Neural progenitor cell (in vitro differentiated cells): ENCODE measurements at places on chromosomes 3 and 15. TPM values are rescaled to one million over a fixed set of nuclear protein-coding genes. Genes with fewer than 3 reads are reported as not detected.

ARL14 gene
- total RNA-seq, result not detected in 2 replicates

PRR20G gene
- total RNA-seq, result not detected in 2 replicates

DNA sequence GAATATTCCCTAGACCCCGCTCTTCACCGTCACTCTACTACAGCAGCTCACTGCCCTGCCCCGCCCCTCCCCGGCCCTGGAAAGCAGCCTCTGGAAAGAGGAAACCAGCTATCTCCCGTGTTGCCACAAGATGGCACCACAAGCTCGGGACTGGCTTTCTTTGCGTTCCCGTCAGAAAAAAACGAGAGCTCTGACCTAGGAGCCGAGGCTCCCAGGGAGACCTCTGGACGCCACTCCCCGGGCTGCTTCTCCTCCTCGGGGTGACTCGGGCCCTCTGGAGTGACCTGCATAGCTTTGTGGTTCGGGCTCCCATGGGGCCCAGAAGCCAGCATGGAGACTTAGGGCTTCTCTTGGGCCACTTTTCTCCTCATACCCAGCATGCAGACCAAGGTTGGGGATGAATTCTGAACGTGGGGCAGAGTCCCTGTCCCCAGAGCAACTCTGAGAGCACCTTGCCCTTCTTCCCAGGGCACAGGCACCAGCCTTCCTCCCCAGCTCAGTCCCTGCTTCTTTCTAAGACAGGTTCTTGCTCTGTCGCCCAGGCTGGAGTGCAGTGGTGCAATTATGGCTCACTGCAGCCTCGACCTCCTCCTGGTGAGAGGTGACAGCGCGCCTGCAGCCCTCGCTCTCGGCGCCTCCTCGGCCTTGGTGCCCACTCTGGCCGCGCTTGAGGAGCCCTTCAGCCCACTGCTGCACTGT lies 19.0 kb downstream of the STOML1 start:
- peaks cover 2% of the 10 kb centered on the region for H3K4me1 ChIP-seq
- H3K36me3 ChIP-seq, result no peaks in the 10 kb centered on the region
- peak; percentile 92 for DNase-seq
- no peak overlapping the region for H3K4me3 ChIP-seq
- peaks cover 30% of the 10 kb centered on the region for H3K27me3 ChIP-seq
- H3K27ac ChIP-seq, result no peak overlapping the region

RTP1 gene
- total RNA-seq, result 0.43 TPM in 1 of 2 replicates, not detected in the other

DNA sequence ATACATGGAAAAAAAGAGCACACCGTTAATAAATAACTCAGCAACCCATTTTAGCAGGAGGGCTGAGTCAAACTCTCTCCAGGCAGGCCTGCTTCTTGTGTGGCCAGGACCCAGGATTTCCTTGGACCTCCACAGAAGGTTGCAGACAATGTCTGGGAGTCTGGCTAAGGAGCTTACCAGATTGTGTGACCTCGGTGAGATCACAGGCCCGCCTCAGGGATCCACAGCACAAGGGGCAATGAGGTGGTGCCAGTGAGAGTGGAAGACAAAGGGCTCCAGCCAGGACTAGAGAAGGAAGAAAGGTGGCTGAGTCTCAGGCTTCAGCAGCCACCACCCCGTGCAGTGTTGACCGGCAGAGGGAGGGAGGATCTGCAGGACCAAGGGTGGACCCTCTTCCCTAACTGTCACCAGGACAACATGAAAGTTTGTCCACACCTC lies 32.2 kb upstream of the SEC22A start:
- no peak overlapping the region for H3K27ac ChIP-seq
- H3K36me3 ChIP-seq, result no peaks in the 10 kb centered on the region
- peaks cover 5% of the 10 kb centered on the region for H3K27me3 ChIP-seq
- DNase-seq, result peak; percentile 88
- H3K4me1 ChIP-seq, result peaks cover 11% of the 10 kb centered on the region

GHSR gene
- total RNA-seq, result not detected in 2 replicates

DNA sequence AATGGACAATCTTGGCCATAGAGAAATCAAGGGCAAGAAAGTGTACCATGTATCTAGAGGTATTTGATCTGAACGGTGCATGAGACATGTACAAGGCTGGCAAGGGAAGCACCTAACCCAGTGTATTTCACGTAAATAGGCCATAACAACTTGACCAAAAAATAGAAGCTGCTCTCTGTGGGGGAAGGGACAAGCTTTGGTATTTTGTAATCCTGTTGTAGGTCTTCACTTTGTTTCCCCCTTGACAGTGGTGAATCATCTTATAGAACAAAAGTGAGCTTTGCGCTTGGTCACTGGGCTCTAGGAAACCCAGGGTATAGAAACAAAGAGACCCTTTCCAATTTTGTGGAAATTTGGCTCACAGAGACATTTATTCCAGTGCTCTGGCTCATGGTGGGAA lies 21.0 kb downstream of the LARS2 start:
- no peak for DNase-seq
- peaks cover 5% of the 10 kb centered on the region for H3K36me3 ChIP-seq
- no peak overlapping the region for H3K27ac ChIP-seq
- no peak overlapping the region for H3K4me3 ChIP-seq
- no peaks in the 10 kb centered on the region for H3K27me3 ChIP-seq
- H3K4me1 ChIP-seq, result peaks cover 16% of the 10 kb centered on the region

RAD51 gene
- total RNA-seq, result 27.2 and 48.1 TPM in 2 replicates

GRCh38 chr3:170961616-170962400 lies 53.4 kb upstream of the EIF5A2 start:
- no peak overlapping the region for H3K27ac ChIP-seq
- no peaks in the 10 kb centered on the region for H3K4me1 ChIP-seq
- peak; percentile 46 for DNase-seq
- H3K36me3 ChIP-seq, result no peaks in the 10 kb centered on the region

MYO1E gene
- 39.9 and 49.7 TPM in 2 replicates for total RNA-seq

CHRNA5 gene
- total RNA-seq, result 27.1 and 46.9 TPM in 2 replicates

LOXL1 gene
- total RNA-seq, result 5.3 and 28.1 TPM in 2 replicates

DNA sequence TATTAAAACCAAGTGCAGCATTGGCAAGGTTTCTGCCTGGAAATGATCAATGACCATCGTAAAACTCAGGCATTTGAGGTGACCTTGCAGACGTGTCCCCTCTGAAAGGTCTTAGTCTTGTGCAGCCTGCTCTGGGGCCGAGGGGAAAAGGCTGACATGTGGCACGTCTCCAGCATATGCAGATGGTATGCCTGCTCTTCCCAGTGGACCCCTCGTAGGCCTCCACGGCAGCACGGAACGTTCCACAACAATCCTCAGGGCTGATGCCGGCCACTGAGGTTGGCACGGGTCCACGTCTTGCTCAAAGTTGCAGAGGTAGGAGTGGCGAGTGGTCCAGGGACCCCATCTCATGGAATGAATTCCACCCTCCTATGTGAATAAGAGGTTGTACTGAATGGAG lies 247.5 kb upstream of the LYSMD4 start:
- H3K4me1 ChIP-seq, result peaks cover 22% of the 10 kb centered on the region
- no peaks in the 10 kb centered on the region for H3K27me3 ChIP-seq
- no peaks in the 10 kb centered on the region for H3K36me3 ChIP-seq
- H3K27ac ChIP-seq, result no peak overlapping the region
- DNase-seq, result no peak
- no peak overlapping the region for H3K4me3 ChIP-seq

GRCh38 chr3:87710511-87710910 lies 348.3 kb downstream of the CGGBP1 start:
- H3K36me3 ChIP-seq, result no peaks in the 10 kb centered on the region
- no peaks in the 10 kb centered on the region for H3K4me1 ChIP-seq
- no peak overlapping the region for H3K27ac ChIP-seq
- no peak overlapping the region for H3K4me3 ChIP-seq
- DNase-seq, result no peak

GRCh38 chr3:47440131-47440530 lies 35.6 kb downstream of the SCAP start:
- no peak overlapping the region for H3K27ac ChIP-seq
- H3K27me3 ChIP-seq, result no peaks in the 10 kb centered on the region
- peaks cover 8% of the 10 kb centered on the region for H3K36me3 ChIP-seq
- DNase-seq, result peak; percentile 25
- no peaks in the 10 kb centered on the region for H3K4me1 ChIP-seq
- H3K4me3 ChIP-seq, result no peak overlapping the region

- H3K27me3 ChIP-seq, result no peaks in the 10 kb centered on the region
- no peak overlapping the region for H3K27ac ChIP-seq
- H3K4me1 ChIP-seq, result peaks cover 6% of the 10 kb centered on the region
- no peak for DNase-seq
- H3K4me3 ChIP-seq, result no peak overlapping the region
- no peaks in the 10 kb centered on the region for H3K36me3 ChIP-seq
Observed at GRCh38 chr3:29936054-29936453, 655.2 kb downstream of the RBMS3 start.

IL12A gene
- 0.77 and 0.79 TPM in 2 replicates for total RNA-seq

DNA sequence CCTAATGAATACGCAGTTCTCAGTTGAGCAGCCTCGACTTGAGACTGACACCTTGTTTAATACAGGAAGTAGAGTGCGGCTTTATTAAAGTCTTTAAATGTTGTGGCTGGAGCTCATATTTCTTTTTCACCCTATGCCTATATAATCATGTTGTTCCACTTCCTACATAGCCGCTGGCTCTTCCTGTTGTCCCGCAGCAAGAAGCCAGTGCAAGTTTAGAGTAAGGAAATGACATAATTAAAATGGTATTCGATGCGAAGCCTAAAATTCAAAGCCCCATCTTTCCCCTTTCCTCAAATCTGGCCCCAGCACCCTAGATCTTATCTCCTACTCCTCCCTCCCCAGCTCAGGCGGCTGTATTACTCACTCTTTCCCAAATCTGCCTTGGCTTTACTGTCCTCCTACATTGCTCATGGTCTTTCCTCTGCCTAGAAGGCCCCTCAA lies 7.5 kb upstream of the PHLDB2 start:
- H3K27me3 ChIP-seq, result peaks cover 21% of the 10 kb centered on the region
- H3K4me3 ChIP-seq, result no peak overlapping the region
- no peak for DNase-seq
- H3K27ac ChIP-seq, result no peak overlapping the region
- no peaks in the 10 kb centered on the region for H3K36me3 ChIP-seq

GRCh38 chr15:34594361-34594760 lies 10.9 kb upstream of the GOLGA8B start:
- DNase-seq, result no peak
- H3K27me3 ChIP-seq, result no peaks in the 10 kb centered on the region
- no peak overlapping the region for H3K4me3 ChIP-seq
- no peaks in the 10 kb centered on the region for H3K36me3 ChIP-seq

GATA2 gene
- 0.09 TPM in 1 of 2 replicates, not detected in the other for total RNA-seq

- H3K27me3 ChIP-seq, result no peaks in the 10 kb centered on the region
- no peak for DNase-seq
- H3K4me1 ChIP-seq, result peaks cover 38% of the 10 kb centered on the region
- no peak overlapping the region for H3K4me3 ChIP-seq
Observed at GRCh38 chr15:77493324-77493907, 72.7 kb downstream of the HMG20A start.

GRCh38 chr3:16395212-16395611 lies 118.3 kb downstream of the RFTN1 start:
- no peak for DNase-seq
- no peaks in the 10 kb centered on the region for H3K4me1 ChIP-seq

- H3K27me3 ChIP-seq, result peaks cover 48% of the 10 kb centered on the region
- no peaks in the 10 kb centered on the region for H3K4me1 ChIP-seq
- H3K27ac ChIP-seq, result no peak overlapping the region
- H3K36me3 ChIP-seq, result no peaks in the 10 kb centered on the region
- H3K4me3 ChIP-seq, result no peak overlapping the region
Observed at GRCh38 chr15:68436680-68437079, 4.7 kb upstream of the ITGA11 start.

DNA sequence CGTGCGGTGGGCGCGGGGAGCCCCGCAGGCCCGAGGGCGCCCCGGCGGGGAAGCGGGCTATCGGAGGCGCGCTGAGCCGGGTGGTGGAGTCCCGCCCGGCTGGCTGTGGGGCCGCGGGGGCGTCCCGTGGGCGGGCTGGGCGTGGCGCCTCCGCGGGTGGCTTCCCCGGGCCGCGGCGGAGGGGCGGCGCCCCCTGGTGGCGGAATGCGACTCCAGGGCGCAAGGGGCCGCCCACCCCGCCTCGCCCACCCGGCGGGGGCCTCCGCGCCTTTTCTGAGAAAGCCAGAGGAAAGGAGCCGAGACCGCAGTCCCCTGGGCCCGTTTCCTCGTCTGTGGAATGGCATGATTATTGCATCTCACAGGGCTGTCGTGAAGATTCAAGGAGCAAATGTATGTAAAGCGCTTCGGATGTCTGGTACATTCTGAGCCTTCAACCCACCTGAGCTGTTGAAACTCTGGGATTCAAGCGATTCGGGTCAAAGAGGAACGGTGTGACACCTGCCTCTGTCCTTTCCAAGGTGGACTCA lies 31.9 kb upstream of the RAB6B start:
- H3K4me3 ChIP-seq, result peak overlapping the region; percentile 61
- H3K27ac ChIP-seq, result no peak overlapping the region
- peaks cover 31% of the 10 kb centered on the region for H3K27me3 ChIP-seq

- peaks cover 63% of the 10 kb centered on the region for H3K4me1 ChIP-seq
- H3K4me3 ChIP-seq, result peak overlapping the region; percentile 99
- DNase-seq, result no peak
- no peaks in the 10 kb centered on the region for H3K36me3 ChIP-seq
- H3K27me3 ChIP-seq, result no peaks in the 10 kb centered on the region
Observed at GRCh38 chr3:66497288-66497984, 3.4 kb downstream of the LRIG1 start.

DNA sequence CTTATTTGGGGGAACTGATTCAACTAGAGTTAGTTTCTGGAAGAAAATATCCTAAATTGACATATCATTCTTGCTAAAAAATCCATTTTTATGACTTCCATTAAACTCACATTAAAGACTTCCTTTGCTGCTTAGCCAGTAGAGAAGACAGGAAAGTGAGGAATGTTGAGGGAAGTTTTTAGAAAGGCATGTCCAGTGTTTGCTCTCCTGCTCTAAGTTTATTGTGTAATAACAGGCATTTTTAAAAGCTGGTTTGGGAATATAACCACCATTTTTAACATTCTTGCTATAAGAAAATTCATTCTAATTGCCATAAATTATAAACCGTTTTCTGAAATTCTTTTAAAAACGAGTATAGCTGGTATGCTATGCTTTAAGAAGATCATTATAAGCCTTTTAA lies 428.0 kb downstream of the RAP2B start:
- H3K4me1 ChIP-seq, result no peaks in the 10 kb centered on the region
- no peak overlapping the region for H3K27ac ChIP-seq
- no peak overlapping the region for H3K4me3 ChIP-seq
- DNase-seq, result no peak
- no peaks in the 10 kb centered on the region for H3K27me3 ChIP-seq

MED12L gene
- 14.2 and 16.5 TPM in 2 replicates for total RNA-seq

GRCh38 chr15:70469651-70470555 lies 293.5 kb downstream of the UACA start:
- no peaks in the 10 kb centered on the region for H3K27me3 ChIP-seq
- H3K36me3 ChIP-seq, result no peaks in the 10 kb centered on the region
- peaks cover 11% of the 10 kb centered on the region for H3K4me1 ChIP-seq

GRCh38 chr3:102085431-102086176 lies 236.3 kb downstream of the NFKBIZ start:
- H3K27me3 ChIP-seq, result no peaks in the 10 kb centered on the region
- DNase-seq, result no peak
- peaks cover 26% of the 10 kb centered on the region for H3K4me1 ChIP-seq
- H3K27ac ChIP-seq, result no peak overlapping the region
- no peaks in the 10 kb centered on the region for H3K36me3 ChIP-seq

- H3K4me1 ChIP-seq, result peaks cover 3% of the 10 kb centered on the region
- no peaks in the 10 kb centered on the region for H3K27me3 ChIP-seq
- H3K36me3 ChIP-seq, result no peaks in the 10 kb centered on the region
- DNase-seq, result peak; percentile 6
- no peak overlapping the region for H3K27ac ChIP-seq
Observed at GRCh38 chr3:179410331-179410730, 40.9 kb downstream of the GNB4 start.

- no peaks in the 10 kb centered on the region for H3K27me3 ChIP-seq
- H3K27ac ChIP-seq, result no peak overlapping the region
- H3K36me3 ChIP-seq, result no peaks in the 10 kb centered on the region
Observed at GRCh38 chr3:133691273-133692107, 29.7 kb upstream of the TOPBP1 start.

WDR93 gene
- 0.51 and 0.62 TPM in 2 replicates for total RNA-seq

- H3K27ac ChIP-seq, result no peak overlapping the region
- no peak overlapping the region for H3K4me3 ChIP-seq
- DNase-seq, result no peak
Observed at GRCh38 chr15:84736375-84736774, 12.0 kb upstream of the ZNF592 start.
